ENCODE measurements at places on chromosomes 6 and 20. TPM values are rescaled to one million over a fixed set of nuclear protein-coding genes. Genes with fewer than 3 reads are reported as not detected.

- no peak for DNase-seq
These were observed 18.2 kb upstream of the SASH1 start for GRCh38 chr6:148324297-148324985.

GRCh38 chr6:168132531-168133167, 53.6 kb upstream of the FRMD1 start:
- DNase-seq = no peak

GRCh38 chr6:85081102-85081501, 316.7 kb upstream of the TBX18 start:
- DNase-seq = no peak

- DNase-seq = no peak
These were observed 69.4 kb downstream of the LAMA4 start for GRCh38 chr6:112184951-112185350.

DNA sequence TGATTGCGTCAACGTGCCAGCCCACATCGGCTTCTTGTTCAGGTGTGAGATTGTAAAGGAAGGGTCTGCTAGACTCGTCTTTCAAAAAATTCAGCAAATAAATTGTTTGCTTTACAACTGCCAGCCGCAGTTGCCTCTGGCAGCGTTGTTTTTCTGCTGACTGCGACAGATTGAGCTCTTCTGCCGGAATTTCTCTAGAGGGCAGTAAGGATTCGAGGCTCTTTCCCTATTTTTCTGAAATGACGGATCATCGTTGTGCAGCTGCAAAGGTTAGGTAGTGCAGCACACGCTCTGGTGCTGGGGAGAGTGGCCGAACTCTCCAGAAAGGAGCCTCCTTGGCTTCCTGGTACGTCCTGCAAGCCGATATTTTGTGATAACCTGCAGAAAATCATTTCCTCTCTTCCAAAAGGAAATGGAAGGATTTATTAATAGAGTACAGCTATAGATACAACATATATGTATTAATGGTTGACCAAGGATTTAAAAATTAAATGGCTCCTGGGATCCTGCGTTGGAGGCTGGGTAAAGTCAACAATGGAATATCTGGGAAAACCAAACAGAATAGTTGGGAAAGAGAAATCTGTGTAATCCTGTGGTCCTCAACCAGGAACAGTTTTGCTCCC, 121.9 kb upstream of the ZFP64 start:
- DNase-seq = no peak

GRCh38 chr6:51927450-51927849, 160.0 kb downstream of the PKHD1 start:
- no peak for DNase-seq

DNA sequence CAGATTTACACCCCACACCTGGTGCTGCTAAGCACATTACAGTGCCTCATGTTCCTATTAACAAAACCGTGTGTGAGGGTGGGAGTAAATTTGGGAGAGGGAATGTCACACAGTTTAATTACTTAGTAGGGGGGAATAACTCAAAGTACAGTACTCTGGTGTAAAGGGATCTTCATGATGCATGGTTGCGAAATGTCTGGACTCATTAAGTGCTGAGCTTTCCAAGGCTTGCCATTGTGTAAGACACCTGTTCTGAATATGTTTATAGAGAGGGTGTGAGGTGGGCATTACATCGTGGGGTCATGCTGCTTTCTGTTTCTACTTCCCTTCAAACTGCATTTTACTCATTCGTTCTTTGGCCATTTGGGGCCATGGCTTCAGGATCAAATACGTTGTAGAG, 181.2 kb downstream of the ADGRG6 start:
- DNase-seq = no peak

- DNase-seq = no peak
These were observed 201.8 kb downstream of the GRIK2 start for GRCh38 chr6:101595276-101595675.

DNA sequence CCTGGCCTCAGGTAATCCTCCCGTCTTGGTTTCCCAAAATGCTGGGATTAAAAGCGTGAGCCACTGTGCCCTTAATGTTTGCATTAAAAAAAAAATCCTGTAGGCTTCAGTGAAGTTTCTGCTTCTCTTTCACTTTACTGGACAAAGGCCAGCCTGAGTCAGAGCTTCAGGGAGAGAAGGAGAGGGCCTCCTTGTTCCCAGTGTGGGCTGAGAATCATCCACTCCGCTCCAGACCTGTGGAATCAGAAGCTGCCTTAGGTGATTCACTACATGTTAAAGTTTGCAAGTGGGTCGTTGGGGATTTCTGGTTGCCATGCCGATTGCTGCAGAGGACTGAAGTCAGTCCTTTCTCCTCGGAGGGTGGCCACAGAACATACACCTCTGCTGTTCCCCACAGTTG, 113.3 kb upstream of the EEF1E1 start:
- DNase-seq = no peak

The RIPPLY2 gene
- not detected for polyA plus RNA-seq

The NELFE gene
- 59.1 TPM for polyA plus RNA-seq

The SSTR4 gene
- not detected for polyA plus RNA-seq

The SESN1 gene
- polyA plus RNA-seq = 62.5 TPM

The BHLHE23 gene
- polyA plus RNA-seq = not detected

The OR2W1 gene
- not detected for polyA plus RNA-seq

The CALHM6 gene
- 810 TPM for polyA plus RNA-seq

The GPR6 gene
- not detected for polyA plus RNA-seq
